AG10803 (cell line): ENCODE measurements at places on chromosomes 3 and 15.

DNA sequence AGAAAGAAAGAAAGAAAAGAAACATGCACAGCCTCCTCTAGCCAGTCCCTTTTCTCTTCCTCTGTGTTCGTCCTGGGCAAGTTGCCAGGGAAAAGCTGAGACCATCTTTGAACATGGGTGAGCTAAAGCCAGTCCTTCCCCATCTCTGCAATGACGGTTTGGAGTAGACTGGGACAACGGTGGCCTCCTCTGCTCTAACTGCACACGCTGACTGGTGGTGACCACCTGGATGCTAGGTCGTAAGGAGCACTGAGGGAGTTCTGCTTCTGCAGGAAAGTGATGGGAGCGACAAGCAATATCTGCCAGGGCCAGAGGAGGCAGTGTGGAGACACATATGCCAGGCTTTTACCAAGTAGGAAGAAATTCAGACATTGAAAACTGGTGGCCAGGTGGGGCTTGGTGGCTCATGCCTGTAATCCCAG is 111.7 kb downstream of the NUP210 start:
- DNase-seq, result peak; percentile 17

- peak; percentile 56 for DNase-seq
Observed at GRCh38 chr3:51940648-51941462, 849 bp downstream of the RRP9 start.

- DNase-seq, result no peak
Observed at GRCh38 chr15:85515212-85515611, 134.8 kb downstream of the AKAP13 start.

GRCh38 chr15:39460748-39461147 is 120.1 kb upstream of the THBS1 start:
- DNase-seq, result no peak

DNA sequence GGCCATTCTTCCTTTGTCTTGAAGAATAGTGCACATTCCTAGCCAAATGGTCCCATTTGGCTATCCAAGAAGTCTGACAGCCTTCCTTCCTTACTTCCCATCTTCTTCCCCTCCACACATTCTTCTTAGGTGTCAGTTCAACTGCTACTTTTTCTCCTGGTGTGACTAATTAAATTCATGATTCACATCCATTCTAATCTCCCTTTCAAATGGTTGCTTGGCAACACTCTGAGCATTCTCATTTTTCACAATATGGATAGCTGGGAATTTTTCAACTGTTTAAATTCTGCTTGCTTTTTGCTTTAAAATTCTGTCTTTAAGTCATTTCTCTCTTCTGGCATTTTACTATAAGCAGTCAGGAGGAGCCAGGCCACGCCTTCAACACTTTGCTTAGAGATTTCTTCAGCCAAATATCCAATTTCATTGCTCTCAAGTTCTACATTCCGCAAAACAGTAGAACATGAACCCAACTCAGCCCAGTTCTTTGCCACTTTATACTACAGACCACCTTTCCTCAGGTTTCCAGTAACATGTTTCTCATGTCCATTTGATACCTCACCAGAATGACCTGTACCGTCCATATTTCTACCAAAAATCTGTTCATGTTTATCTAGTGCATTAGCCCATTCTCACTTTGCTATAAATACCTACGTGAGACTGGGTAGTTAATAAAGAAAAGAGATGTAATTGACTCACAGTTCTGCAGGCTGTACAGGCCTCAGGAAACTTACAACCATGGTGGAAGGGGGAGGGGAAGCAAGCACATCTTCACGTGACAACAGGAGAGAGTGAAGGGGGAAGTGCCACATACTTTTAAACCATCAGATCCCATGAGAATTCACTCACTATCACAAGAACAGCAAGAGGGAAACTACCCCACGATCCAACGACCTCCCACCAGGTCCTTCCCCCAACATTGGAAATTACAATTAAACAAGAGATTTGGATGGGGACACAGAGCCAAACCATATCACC is 31.9 kb upstream of the MCF2L2 start:
- DNase-seq, result no peak

DNA sequence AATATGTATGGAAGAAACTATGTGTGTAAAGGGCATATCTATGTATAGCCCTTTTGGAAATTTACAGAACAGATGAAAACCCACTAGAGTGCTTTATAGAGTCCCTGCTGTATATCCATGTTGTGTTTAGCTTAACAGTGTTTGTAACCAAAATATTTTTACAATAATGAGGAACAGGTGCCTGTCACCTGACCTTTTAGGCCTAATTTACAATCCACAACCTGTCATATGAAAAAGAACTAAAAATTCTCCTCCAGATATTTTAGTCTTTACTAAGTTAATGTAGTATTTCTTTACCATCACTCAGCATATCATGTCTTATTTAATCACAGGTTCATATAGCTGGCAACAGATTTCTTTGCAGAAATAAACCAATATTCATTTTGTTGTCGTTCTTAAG is 16.4 kb upstream of the SATB1 start:
- no peak for DNase-seq

- DNase-seq, result no peak
Observed at GRCh38 chr3:123449997-123450604, 1.2 kb upstream of the ADCY5 start.

DNA sequence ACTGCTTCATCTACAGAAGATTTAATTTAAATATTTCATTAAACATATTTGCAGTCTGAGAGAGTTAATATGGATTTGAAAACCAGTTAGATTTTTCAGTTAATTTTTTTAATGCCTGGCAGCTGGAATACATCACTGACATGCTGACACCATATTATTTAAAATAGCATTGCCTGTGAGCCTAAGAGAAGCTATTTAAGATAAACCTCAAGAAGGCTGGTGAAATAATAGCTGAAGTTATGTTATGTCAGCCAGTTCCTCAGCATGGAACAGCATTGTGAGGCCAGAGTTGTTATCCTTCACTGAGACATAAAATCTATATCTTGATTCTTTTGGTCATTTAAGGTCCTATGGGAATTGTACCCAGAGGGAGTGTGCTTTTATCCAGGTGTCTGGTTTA is 705.2 kb downstream of the NAALADL2 start:
- peak; percentile 0 for DNase-seq
